Left forelimb (tissue), 1 donor: ENCODE measurements at places on chromosomes 1 and 21.

DNA sequence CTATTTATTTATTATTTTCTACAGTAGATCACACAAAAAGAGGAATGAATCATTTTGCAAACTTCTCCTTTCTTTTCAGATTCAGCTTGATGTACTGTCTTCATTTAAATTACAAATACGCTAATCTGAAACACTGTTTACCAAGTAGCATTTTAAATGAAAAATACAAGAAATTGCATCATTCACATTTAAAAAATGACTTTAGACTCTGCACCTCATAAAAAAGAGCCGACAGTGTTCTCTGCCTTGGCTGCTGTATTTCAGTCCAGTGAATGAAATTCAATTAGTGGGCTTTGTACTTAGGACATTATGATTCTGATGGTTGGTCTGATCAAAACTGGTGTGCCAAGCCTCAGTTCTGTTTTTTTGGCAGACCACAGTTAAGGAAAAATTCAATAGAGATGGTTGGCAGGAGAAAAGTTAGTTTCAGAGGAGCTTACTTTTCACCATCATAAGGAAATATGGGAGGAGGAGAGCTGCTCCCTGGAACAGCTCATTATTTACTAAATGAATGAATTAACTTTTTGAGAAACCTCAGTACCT, 222.4 kb upstream of the ESRRG start:
- DNase-seq = no peak

- DNase-seq = no peak
Measured at GRCh38 chr1:231899713-231900435, 273.3 kb downstream of the DISC1 start.

DNA sequence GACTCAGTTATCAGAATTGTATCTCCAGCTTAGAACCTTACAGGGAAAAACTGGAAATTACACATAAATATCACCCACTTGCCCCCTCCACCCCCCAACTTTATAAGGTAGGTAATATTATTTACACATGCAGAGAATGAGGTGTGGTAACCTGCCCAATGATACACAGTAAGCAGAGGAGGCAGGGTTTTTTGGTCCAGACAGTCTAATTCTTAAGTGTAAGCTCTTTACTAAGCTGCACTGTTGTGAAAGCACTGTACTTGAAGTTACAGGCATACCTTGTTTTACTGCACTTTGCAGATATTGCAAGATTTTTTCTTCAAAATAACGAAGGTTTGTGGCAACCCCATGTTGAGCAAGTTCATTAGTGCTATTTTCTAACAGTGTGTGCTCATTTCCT, 24.8 kb upstream of the MYOCOS start:
- DNase-seq = no peak

GRCh38 chr1:31625561-31626222, 8.2 kb downstream of the HCRTR1 start:
- DNase-seq = no peak

DNA sequence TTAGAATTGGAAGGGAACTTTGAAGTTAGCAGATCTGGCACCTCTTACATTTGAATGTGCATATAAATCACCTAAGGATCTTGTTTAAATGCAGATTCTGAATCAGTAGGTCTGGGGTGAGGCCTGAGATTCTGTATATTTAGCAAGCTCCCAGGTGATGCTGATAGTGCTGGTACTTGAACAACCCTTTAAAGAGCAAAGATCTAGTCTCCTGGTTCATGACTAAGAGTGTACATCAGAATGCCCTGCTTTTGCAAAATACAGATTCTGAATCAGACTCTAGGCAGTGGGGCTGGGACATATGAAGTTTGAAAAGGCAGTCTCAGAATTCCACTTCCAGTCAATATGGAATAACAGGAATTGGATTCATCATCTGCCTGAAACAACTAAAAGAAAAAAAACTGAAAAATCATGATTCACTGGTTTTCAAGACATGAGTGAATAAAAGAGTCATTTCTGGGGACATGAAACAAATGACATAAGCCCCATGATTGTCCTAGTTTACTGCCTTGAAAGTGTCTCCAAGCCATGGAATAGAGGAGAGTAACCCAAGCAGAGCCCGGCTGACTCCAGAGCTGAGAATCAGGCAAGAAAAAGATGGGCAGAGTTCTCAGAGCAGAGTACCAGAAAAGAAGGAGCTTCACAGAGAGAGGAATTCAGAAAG, 149.6 kb upstream of the SGIP1 start:
- no peak for DNase-seq

DNA sequence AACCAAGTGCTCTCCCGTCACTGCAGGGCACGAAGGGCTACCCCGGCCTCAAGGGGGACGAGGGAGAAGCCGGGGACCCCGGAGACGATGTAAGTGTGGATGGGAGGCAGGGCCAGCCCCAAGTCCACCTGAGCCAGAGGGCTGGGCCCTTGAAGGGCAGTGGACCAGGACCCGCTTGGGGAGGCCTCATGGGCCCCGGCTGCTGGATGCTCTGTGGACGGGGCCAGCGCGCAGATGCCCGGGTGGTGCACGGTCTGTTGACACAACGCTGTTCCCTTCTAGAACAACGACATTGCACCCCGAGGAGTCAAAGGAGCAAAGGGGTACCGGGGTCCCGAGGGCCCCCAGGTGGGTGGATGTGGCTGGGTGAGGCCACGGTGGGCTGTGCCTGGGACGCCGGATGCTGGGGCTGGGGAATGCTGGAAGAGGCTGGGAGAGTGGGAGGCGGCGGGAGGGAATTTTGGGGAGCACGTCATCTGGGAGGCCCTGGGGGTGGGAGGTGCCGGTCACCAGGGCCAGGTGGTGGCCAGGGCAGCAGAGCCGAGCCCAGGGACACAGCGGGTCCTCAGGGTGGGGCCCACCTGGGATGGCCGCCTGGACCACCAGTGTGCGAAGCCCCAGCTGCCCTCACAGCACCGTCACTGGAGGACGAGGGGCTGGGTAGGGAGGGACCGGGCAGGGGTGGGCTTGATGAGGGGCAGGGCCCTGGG, 17.5 kb downstream of the COL6A1 start:
- no peak for DNase-seq

DNA sequence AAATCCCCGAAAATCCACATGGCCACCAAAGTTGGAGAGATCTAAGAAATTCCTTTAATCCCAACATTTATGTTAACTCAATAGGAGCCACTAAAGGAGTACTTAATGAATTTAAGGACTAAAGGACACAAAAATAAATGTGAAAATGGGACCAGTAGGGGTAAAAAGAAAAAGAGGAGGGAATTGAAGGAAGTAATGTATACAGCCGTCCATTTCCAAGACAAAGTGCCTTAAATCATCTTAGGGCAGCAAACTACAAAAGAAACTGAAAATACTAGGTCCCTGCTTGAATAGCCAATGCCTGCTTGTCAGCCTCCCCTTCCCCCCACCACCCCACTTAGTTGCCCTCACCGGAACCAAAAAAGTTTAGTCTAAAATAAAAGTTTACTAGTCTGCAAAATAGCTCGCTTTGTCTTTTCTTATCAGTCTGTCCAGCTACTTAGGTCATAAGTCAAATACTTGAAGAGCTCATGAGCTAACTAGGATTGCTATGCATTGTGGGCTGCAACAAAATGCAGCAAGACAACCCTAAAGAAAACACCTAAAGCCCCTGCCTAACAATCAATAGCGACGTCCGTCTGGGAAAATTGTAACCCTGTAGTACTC, 66.3 kb upstream of the TLR5 start:
- DNase-seq = no peak

DNA sequence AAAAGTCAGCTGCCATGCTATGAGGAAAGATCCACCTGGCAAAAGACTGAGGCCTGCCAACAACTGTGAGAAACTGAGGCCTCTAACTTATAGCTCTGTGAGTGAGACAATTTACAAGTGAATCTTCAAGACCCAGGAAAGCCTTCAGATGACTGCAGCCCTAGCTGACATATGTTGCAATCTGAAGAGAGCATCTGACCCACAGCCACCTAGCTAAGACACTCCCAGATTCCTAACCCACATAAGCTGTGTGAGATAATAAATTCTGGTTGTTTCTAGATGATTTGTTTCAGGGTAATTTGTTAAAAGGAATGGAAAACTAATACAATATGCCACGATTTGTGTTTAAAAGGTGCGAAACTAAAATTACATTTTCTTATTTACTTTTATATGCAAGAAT, 55.1 kb downstream of the HFM1 start:
- no peak for DNase-seq
